NCI-H446 (cell line): ENCODE measurements at places on chromosomes 7 and 10.

DNA sequence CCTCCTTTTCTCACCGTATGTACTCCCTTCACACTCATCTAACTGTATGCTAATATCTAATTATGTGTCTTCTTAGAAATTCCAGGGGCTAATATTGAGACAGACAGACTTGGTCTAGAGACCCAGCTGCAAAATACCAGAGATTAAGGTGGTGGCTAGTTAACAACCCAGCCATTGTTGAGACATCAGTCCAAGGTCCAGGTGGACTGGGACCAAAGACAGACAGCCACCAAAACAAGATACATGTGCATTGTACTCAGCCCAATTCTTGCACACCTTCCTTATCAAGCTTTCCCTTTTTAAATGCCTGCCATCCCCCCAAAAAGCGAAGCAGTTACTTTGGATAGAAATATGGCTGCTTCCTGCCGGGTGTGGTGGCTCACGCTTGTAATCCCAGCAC lies 43.3 kb upstream of the LRRN3 start:
- no peak for DNase-seq

DNA sequence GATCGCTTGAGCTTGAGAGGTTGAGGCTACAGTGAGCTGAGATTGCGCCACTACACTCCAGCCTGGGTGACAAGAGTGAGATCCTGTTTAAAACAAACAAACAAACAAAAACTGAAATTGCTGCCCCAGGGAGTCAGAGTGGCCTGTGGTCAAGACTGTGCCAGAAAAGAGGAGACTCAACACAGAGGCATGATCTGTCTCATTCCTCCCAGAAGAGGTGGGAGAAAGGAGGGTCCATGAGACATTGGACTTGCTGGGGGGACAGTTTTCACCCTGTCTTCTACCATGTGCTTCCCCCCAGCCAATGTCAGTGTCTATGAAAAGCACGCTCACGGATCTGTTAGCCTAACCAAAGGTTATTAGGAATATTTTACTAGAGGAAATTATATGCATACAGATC lies 3.2 kb downstream of the ZNF853 start:
- no peak for DNase-seq

- no peak for DNase-seq
Measured at GRCh38 chr7:81158189-81158588, 239.3 kb upstream of the SEMA3C start.

DNA sequence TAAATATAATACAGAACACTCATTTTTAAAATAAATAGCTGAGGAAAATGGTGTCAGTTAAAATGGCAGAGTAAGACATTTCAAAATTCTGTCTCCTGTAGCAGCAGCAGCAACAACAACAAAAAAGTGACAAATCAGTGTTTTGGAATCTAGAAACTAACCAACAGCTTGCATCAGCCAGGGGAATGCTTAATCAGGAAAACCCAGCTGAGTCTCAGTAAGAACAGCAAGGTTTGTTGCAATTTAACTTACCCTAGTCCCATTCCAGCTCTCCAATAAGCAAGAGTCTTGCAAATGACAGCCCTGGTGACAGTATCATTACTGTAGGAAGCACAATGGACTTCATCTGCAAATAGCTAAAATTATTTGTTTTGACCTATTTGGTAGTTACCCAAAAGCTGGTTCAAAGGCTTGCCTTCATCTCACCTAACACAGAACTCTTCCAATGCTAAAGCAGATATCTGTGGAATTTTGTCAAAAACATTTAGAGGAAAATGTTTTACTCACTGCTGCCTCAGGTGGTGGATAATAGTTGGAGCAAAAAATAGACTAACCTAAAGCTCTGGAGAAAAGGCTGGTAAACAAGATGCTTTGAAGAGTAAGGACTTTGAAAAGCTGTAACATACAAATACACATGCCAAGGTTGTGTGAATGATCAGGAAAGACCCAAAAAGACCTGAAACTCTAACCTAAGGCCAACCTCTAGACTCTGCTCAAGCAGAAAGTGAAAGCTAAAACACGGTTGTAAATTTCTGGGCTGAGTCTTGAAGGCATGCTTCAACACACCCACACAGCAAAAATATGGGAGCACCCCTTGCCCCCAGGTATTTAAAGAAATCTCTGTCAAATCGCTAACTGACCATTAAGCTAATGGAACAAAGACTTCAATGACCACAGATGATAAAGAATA lies 9.9 kb upstream of the ARHGAP22 start:
- no peak for DNase-seq

DNA sequence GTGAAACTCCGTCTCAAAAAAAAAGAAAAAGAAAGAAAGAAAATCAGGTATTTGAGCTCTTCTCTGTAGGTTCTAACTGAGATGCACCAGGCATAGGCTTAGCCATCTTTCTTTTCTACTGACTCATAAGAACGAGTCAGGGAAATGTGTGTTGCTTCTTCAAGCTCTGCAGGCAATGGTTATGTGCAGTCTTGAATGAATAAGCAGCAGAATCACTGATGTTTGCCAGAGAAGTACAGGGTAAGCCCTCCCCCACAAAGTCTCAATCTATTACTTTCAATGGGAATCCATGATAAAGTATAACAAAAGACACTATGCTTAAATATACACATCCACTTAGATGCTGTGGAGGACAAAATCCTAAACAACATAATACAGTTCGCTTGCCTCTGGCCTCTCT lies 239.2 kb downstream of the PARD3 start:
- no peak for DNase-seq

- no peak for DNase-seq
Measured at GRCh38 chr10:112711366-112711765, 238.7 kb upstream of the TCF7L2 start.

DNA sequence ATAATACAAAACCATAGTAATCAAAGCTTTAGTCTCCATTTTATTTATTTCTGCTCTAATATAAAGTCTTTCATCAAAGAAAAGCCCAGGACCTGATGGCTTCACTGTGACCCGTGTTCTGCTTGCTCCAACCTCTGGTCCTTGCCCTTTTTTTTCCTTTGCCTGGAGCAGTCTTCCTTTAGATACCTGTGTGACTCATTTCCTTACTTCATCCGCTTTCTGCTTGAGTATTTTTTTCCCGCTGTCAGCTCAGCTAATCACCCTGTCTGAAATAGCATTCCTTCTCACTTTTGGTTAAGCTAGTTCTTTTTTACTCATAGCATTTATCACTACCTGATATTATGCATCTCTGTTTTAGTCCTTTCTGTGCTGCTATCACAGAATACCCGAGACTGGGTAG lies 194.8 kb downstream of the ABCA13 start:
- no peak for DNase-seq
